ENCODE measurements at places on chromosomes 16 and 17.
A peak's percentile ranks its signal among the peaks of the same experiment; 100 is the strongest.

DNA sequence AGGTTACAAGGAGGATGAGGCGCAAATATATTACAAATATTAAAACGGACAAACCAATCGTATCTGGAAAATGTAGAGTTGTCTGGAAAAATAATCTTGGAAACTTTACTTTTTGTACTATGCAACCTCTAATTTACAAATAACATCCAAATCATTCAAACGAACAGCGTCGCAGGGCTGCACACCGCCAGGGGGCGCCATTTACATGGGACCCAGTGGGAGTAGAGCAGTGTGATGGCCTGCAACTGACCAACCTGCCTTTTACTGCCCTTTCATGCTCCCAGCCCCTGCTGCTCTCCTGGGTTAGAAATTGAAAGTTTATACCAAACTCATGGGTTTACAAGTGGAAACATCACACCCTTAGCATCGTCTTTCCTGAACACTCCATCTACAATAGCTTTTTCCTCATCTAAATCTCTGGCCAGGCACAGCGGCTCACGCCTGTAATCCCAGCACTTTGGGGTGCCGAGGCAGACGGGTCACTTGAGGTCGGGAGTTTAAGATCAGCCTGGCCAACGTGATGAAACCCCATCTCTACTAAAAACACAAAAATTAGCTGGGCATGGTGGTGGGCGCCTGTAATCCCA, 10.0 kb downstream of the PITPNC1 start:
- peak; percentile 64 for DNase-seq

DNA sequence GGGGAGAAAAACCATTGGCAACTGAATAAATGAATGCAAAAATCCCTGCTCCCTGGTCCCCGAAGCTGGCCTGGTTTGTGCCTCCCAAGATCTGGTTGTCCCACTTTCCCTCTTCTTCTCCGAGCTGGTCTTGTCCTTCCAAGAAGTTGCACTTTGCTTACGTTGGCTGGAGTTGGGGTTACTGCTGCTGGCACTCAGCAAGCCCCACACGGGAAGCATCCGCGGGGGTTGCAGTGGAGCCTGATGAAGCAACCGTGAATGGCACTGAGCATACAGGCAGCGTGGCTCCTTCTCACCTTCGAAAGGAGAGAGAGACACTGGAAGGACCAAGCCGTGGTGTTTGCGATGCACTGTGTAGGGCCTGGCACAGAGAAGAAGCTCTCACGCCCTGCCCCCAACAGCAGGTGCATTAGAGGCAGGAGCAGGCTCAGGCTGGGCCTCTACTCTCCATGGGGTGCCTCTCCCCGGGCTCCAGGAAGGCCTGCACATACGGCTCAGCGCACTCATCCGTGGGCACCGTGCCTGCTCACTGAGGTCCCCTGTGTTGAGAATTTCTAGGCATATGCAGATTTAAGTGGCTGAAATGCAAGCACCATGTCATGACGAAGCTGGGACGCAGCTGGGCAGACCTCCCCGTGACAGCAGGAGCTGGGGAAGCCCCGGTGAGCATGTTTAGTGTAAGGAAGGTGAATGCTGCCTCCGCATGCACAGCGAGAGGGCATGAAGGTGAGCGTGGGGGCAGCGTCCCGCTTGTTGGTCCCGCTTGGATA, 12.1 kb downstream of the CA5A start:
- DNase-seq = no peak

DNA sequence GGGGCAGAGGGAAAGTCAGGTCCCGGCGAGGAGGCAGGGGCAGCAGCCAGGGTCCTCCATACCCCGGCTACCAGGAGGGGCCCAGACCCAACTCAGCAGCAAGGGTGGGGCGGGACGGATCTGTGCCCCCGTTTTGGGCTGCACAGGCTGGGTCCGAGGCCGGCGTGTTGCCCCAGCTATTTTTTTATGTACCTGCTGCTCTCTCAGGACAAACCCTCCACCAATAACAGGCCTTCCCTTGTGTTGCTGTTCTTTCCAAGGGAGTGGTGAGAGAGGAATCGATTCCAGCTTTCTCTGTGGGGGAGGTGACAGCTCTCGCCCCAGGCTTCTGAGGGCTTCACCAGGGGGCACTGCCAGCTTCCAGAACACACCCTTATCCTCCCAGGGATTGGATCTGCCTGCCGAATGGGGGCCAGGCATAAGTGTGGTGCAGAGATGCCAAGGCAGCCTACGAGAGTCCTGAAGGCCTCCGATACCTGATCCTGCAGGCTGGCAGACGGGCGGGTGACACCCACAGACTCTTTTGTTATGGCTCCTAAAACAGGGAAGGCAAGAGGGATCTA, 22.3 kb downstream of the RTN4RL1 start:
- no peak for DNase-seq

DNA sequence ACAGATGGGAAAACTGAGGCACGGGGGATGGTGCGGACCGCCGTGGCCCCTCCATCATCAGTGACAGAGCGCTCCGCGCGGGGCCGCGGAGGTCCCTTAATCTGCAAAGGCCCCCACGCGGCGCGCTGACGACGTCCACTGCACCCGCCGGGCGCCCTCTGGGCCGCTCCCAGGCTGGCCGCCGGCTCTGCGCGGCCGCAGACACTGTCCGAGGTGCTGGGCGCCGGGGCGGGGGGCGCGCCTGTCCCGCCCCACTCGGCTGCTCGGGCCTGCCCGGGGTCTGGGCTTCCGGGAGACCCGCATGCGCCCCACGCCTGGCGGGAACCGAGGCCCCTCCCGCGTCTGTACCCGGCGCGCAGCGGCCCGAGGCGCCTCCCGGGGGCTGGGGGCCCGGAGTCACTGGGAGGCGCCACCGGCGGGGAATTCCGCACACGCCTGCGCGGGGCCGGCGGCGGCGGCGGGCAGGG, 550 bp upstream of the RNF213 start:
- DNase-seq = peak; percentile 63

- no peak for DNase-seq
Observed at GRCh38 chr17:73492821-73493814, 151.1 kb downstream of the SDK2 start.

GRCh38 chr16:84339311-84339710, 29.0 kb upstream of the ATP2C2 start:
- DNase-seq = no peak

GRCh38 chr17:77915594-77916021, 42.9 kb upstream of the TNRC6C start:
- DNase-seq = no peak

GRCh38 chr16:69564845-69565670, 708 bp upstream of the NFAT5 start:
- DNase-seq = no peak

- peak; percentile 9 for DNase-seq
Observed at GRCh38 chr17:81665205-81666091, 957 bp downstream of the OXLD1 start.

DNA sequence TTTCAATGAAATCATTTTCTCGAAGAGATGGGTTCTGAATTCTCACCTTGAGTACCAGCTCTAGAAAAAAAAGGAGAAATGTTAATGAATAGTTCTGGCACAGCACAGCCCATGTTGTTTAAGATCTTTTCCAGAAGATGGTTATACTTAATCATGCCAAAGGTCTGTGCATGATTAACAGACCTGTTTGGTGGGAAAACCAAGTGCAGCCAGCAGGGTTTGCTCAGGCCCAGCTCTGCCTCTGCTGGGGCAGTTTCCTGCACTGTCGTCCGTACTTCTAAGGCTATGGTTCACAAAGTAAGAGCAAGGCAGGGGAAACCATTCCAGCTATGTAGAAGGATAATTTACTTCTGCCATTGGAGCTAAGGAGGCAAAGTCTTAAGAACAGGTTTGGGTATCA, 10.7 kb downstream of the ANKRD40 start:
- no peak for DNase-seq

DNA sequence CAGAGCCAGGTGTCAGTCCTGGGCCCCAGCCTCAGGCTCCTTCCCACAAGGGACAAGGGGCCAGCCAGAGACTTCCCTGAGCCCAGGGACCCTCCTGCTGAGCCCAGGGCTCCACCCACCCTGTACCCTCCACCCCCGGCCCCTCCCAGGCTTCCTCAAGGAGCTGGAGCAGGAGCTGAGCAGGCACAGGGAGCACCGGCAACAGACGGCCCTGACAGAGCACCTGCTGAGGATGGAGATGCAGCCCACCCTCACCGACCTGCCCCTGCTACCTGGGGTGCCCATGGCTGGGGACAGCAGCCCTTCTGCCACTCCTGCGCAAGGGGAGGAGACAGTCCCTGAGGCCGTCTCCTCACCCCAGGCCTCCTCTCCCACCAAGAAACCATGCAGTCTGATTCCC, 4.5 kb downstream of the SCRN2 start:
- no peak for DNase-seq

GRCh38 chr17:5883775-5884665, 186.2 kb upstream of the WSCD1 start:
- no peak for DNase-seq

DNA sequence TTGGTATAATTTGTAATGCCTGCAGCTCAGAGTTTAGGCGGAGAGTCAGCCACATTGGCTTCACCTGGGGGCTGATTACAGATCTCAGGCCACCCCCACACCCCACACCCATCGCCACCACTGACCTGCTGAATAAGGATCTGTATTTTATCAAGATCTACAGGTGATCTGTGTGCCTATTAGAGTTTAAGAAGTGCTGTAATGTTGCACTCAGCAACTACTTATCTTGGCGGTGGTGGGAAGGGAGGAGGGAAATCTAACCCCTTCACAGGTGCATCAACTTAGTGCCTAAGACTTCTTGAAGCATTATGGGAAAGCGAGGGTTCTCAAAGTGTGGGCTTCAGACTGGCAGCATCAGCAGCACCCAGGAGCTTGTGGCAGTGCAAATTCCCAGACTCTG, 17.5 kb upstream of the KRT20 start:
- no peak for DNase-seq

GRCh38 chr16:4689864-4690704, 3.3 kb upstream of the NUDT16L1 start:
- DNase-seq = no peak

DNA sequence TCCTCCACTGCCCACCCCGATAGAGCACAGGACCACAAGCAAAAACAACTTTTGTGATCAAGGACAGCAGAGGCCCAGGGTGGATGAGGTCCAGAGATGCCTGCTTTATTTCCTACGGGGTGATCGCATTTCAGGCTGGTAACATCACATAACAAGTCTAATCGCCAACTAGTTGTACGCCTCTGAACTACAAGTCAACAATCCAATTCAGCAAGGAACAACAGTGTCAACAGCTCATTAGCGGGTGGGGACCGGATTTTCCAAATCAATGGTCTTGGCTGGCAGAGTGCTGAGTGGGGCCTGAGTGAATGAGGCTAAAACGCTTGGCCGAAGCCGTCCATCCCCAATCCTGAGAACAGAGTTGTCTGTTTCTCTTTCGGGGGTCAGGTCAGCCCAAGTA, 17.1 kb downstream of the MRM3 start:
- DNase-seq = no peak

DNA sequence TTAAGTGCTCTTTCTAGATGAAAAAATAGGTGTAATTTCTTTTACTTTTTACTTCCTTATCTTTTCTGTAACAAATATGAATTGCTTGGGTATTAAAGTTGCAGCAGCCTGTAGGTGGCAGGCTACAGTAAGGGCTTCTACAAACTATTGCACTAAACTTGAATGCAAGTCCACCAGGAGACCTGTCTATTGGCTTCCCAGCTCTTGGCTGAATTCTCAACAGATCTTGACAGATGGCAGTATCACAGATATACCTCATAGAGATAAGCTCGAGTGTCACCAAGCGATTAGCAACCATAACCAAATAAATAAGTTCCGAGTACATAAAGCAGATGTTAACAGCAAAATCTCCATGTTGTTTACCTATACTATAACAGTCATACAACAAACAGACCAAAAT, 5.9 kb downstream of the BBS2 start:
- peak; percentile 54 for DNase-seq

All from CD8-positive, alpha-beta T cell (primary cell).